ENCODE measurements at places on chromosomes 6 and 20. TPM values are rescaled to one million over a fixed set of nuclear protein-coding genes. Genes with fewer than 3 reads are reported as not detected.

Gene MEP1A
- not detected for polyA plus RNA-seq

Gene NHLRC1
- 0.60 TPM for polyA plus RNA-seq

Gene GPR63
- polyA plus RNA-seq: not detected

Gene ISM1
- polyA plus RNA-seq: not detected

Gene CTSZ
- 18.2 TPM for polyA plus RNA-seq

Gene HTR1B
- polyA plus RNA-seq: not detected

Gene MAP7
- polyA plus RNA-seq: 0.24 TPM

Gene ADGRF4
- not detected for polyA plus RNA-seq

Gene IL17A
- polyA plus RNA-seq: not detected

Gene FAXC
- not detected for polyA plus RNA-seq

Gene BNIP5
- polyA plus RNA-seq: not detected

Gene NRSN2
- 4.7 TPM for polyA plus RNA-seq

Gene TFAP2A
- polyA plus RNA-seq: not detected

Gene CGA
- polyA plus RNA-seq: not detected

Gene TSPO2
- polyA plus RNA-seq: not detected

Gene SEL1L2
- not detected for polyA plus RNA-seq

Gene ELMO2
- polyA plus RNA-seq: 22.8 TPM

Measured in naive B cell (primary cell).